ENCODE measurements at places on chromosomes 4 and X.
A peak's percentile ranks its signal among the peaks of the same experiment; 100 is the strongest.

GRCh38 chr4:26032142-26032541, 118.1 kb downstream of the SMIM20 start:
- peak; percentile 93 for DNase-seq

- peak; percentile 90 for DNase-seq
These were observed 702 bp downstream of the TSPAN5 start for GRCh38 chr4:98657531-98658286.

DNA sequence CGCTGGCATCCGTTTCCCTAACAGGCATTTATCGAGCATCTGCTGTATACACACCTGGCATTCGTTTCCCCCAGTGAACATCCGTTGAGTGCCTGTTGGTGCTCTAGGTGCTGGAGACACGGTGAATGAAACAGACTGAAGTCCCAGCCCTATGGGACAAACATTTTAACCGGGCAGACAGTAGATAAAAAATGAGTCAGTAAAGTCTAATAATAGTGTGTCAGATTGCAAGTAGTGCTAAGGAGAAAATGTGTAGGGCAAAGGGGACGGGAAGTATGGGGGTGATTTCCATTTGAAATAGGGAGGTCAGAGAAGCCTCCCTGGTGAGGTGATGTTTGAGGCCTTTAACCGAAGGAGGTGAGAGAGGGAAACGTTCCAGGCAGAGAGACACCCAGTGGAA, 5.3 kb upstream of the EBP start:
- DNase-seq: no peak

DNA sequence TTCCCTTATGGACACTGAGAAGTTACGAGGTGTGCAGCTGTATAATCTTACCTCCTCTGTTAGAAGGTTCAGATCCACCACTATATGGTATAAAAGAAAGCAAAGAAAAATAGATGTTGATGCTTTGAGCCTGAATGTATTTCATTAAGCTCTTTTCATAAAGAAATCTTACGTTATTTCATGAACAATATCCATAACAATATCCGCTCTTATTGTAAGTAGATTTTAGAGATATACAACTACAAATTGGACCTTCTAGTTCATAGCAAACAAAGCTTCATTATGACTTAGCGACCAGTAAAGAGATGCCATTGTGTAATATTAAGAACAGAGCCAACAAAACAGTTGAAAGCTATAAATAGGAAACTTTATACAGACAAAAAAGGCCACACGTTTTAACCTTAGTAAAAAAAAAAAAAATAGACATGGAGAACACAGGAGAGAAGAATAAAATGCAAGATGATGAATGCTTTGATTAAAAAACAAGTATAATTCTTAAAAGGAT, 203.6 kb downstream of the PDGFC start:
- no peak for DNase-seq

DNA sequence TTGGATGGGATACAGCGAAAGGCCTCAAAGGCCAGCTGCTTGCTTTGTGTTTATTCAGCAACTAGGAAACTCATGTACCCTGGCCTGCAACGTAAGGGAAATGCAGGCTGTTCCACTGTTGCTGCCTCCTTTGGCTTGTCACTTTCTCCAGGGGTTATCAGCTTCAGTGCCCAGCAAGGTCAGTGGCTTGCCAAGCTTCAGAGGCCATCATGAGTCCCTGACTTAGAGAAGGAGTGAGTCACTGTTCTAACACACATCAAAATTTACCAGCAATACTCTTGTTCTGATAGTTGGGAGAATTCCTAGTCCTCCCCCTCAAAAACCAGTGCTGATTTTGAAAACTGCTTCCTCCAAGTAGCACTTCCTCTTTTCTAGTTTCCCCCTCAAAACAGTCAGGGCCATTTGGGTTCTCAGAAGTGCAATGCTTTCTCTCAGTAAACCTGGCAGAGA, 250.8 kb downstream of the ARHGAP24 start:
- peak; percentile 55 for DNase-seq

- DNase-seq: no peak
These were observed 48.5 kb upstream of the PABPC1L2A start for GRCh38 chrX:73127700-73128241.

DNA sequence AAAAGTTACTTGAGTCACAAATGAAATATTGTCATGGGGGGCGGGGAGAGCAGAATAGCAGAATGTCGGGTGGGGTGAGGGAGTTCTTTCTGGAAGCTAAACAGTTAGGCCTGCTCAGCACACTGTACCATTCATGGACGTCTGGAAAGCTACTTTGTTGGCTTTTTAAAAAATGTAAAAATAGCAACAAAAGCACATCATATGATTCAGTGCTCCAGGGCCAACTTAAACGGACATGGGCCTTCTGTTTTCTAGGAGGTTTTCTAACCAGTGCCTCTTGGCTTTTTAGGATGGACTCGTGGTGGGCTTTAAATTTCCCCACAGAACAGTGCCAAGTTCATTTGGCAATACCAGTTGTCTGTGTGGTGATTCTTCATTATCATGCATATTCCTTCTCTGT, 57.4 kb upstream of the CLCN4 start:
- DNase-seq: no peak

GRCh38 chrX:78330540-78330939, 3.1 kb upstream of the CYSLTR1 start:
- no peak for DNase-seq

DNA sequence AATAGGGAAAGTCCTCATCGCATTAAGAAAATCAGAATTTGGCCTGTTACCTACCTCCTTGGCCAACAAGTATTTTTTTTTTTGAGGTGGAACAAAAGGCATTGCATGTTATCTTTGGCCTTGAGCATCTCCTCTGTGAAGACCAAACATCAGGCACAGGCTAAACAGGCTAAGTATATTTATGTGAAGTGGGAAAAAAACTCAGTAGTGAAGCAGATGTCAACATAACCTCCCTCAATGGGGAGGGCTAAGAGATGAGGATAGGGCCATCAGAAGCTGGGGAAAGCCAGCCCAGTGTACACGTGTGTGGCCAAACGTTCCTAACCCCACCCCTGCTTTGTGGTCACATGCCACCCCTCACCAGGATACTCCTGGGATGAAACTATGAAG, 102.5 kb downstream of the FNIP2 start:
- DNase-seq: no peak

DNA sequence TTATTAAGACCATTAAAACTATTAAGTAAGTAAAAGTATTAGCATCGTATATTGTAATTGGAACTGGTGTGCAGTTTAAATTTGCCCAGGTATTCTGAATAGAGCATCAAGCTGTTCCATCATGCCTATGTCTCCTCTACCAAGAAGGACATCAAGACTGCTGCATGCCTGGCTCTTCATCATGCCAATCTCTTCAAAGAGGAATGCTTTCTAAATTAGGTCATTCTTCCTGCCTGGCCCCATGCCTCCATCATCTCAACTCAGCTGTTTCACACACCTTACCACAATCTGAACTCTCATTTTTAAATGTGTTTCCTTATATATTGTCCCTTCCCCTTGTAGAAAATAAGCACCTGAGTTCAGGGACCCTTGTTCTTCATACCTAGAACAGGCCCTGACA, 270.5 kb upstream of the PPARGC1A start:
- DNase-seq: no peak
